Central memory CD4-positive, alpha-beta T cell (primary cell): ENCODE measurements at places on chromosomes 1 and 21.

DNA sequence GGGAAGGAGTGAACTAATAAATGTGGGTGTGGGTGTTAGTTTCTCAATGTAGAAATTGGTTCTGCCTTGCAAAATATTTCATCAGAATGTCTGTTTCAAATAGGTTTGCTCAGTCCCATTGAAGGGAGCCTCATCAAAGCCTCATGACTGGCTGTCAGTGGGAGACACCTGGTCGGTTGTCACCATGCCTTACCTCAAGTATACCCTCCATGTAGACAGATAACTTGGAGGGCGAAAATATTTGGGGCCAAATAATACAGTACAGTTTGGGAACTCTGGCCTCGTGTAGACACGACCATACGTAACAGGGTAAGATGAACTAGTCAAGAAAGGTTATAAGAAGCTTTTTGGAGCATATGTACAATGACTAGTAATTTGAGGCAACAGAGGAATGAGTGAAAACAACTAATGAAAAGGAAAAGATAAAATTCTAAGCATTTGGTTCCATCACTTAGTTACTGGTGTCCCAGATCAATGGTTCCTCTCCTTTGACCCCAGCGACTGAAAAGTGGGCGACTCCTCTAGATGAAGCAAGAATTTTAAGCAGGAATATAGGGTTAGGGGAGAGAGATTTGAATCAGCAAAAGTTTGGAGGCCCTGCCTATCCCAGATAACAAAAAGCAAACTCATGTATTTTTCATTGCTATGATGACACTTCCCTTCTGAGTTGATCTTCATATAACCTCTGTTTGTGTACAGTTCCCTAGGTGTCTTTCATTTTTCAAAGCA is 163.9 kb downstream of the LRRC40 start:
- DNase-seq: no peak

GRCh38 chr1:241778117-241778516 is 69.9 kb upstream of the EXO1 start:
- DNase-seq: no peak

DNA sequence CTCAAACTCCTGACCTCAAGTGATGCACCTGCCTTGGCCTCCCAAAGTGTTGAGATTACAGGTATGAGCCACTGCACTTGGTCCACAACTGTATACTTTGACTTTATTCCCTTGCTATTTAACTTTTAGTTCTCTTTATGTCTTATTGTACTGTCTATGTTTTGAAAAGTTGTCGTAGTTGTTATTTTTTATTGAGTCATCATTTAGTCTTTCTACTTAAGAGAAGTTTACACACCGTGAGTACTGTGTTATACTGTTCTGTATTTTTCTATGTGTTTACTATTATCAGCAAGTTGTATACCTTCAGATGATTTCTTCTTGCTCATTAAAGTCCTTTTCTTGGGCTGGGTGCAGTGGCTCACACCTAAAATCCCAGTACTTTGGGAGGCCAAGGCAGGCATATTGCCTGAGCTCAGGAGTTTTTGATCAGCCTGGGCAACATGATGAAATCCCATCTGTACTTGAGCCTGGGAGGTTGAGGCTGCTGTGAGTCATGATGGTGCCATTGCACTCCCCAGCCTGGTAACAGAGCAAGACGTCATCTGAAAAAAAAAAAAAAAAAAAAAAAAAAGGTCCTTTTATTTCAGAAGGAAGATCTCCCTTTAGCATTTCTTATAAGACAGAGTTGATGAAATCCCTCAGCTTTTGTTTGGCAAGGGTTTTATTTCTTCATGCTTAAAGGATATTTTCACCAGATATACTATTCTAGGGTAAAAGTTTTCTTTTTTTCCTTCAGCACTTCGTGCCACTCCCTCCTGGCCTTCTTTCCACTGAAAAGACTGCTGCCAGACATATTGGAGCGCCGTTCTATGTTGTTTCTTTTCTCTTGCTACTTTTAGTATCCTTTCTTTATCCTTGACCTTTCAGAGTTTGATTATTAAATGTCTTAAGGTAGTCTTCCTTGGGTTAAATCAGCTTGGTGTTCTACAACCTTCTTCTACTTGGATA is 47.6 kb downstream of the TNFSF18 start:
- DNase-seq: no peak

- DNase-seq: peak; percentile 86
Measured at GRCh38 chr1:159076438-159077119, at the start of gene AIM2. Gene AIM2, minus strand, starts transcription at chr1:159076766. Its CDS starts 3,267 bp downstream, at chr1:159073499.

DNA sequence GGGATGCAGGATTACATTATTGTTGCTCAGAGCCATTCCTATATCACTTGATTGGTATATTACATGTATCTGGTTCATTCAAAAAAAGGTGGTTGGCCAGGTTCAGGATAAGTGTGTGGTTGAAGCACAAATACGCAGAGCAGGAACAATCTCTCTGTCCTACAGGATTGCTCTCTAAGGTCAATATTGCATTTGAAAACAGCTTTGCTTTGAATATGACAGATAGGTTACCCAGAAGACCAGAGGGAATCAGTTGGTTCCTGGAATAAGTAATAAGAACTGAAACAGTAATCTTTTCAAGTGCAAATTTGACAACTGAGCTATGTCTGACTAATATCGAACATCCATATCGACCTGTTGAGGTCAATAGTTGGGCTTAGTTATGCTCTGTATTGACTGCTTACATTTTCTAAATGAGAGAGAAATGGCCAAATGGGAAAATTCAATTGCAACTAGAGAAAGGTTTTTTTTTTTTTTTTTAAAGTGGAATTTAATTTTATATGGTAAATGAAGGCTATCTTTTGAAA is 176.8 kb downstream of the ATP6V1G3 start:
- DNase-seq: no peak

GRCh38 chr1:103063921-103064320 is 44.4 kb downstream of the COL11A1 start:
- no peak for DNase-seq

GRCh38 chr1:2205191-2205952 is 10.8 kb upstream of the FAAP20 start:
- DNase-seq: peak; percentile 90
